ENCODE measurements at places on chromosomes 2 and 18. TPM values are rescaled to one million over a fixed set of nuclear protein-coding genes. Genes with fewer than 3 reads are reported as not detected.

- no peak for DNase-seq
These were observed 128.6 kb downstream of the SH3RF3 start for GRCh38 chr2:109257653-109258052.

DNA sequence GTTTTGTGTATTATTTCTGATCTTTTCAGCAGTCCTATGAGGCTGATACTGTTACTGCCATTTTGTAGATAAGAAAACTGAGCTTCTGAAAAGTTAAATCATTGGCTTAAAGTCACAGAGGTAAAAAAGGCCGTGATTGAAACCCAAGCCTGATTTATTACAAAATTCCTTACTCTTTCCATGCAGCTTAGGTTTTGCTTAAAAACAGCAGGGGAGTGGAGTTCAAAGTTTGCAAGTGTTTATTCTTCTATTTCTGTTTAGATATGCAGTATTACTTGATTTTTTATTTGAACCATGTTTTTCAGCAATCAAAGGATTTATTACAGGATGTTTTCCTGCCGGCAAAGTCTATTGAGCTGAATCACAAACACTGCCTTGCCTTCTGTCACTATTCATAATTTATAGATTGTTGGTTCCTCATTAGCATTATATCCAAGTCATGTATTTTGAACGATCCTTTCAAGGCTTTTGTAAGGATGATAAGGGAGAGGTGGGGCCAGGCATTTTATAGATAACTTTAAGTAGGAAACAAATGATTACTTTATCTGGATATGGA is 31.9 kb upstream of the MSTN start:
- no peak for DNase-seq

GRCh38 chr2:69559442-69560146 is 83.9 kb downstream of the AAK1 start:
- no peak for DNase-seq

DNA sequence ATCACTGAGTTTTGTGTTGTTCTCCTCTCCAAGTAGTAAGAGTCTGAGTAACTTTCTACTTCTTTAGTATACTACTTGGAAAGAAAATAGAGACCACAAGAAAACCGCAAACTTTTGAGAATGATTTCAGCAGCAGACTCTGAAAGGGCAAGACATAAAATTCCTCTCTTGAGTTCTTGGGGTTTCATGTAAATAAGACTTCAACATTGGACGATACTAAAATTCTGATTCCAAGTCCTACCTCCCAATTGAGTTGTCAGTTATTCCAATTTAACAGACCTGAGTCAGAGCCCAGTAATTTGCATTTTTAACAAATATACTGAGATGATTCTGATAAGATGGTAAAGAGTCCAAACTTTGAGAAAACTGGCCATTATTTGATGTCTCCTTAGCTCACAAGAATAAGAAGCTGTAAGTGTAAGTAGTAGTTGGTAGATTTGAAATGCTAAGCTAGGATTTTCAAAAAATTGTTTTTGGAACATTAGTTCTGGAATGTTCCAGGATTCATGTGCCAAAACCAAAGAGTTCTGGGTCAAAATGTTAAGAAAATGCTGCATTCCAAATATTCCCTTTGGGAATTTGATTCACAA is 261.6 kb upstream of the SPOPL start:
- DNase-seq: no peak

Gene DLX2
- total RNA-seq: not detected

- no peak for DNase-seq
These were observed 102.1 kb upstream of the HS6ST1 start for GRCh38 chr2:128420776-128421175.

GRCh38 chr2:216915557-216916150 is 55.8 kb upstream of the TNP1 start:
- DNase-seq: no peak

DNA sequence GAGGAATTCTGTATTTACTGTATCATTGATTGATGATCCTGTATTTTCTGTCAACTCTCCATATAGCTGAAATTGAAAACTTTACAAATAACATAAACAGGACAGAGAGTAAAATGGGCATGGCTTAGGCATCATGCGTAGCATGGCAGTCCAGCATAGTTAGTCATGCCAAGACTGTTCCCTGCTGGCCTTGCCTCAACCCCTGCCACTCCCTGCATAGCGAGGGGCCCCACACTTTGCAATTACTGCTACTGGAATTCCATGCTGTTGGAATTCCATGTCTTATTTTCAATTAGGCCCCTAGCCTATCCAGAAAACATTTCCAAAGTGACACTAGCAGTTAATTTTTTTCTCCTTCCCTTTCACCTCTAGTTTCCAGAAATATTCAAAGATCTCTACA is 15.1 kb upstream of the SOX11 start:
- DNase-seq: no peak

Gene COLEC12
- not detected for total RNA-seq

Gene TFCP2L1
- total RNA-seq: not detected

GRCh38 chr2:85656468-85656867 is 11.5 kb downstream of the SFTPB start:
- no peak for DNase-seq

GRCh38 chr18:73461780-73462059 is 593.9 kb upstream of the NETO1 start:
- DNase-seq: no peak

Gene RUFY4
- 1.5 TPM for total RNA-seq

DNA sequence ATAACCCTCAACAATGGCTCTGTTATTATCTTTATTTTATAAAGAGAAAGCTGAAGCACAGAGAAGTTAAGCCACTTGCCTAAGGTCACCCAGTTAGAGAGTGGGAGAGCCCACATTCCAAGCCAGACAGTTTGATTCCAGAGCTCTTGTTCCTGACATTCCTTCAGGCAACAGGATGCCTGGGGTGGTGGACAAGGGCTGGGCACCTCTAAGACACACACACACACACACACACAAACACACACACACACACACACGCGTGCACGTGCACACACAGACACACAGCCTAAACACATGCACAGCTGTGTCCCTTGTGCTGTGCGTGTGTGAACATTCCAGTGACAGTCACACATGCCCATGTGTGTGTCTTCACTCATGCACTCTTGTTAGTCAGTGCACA is 26.4 kb downstream of the CELF4 start:
- no peak for DNase-seq

GRCh38 chr2:1518331-1518803 is 105.1 kb downstream of the TPO start:
- DNase-seq: no peak

DNA sequence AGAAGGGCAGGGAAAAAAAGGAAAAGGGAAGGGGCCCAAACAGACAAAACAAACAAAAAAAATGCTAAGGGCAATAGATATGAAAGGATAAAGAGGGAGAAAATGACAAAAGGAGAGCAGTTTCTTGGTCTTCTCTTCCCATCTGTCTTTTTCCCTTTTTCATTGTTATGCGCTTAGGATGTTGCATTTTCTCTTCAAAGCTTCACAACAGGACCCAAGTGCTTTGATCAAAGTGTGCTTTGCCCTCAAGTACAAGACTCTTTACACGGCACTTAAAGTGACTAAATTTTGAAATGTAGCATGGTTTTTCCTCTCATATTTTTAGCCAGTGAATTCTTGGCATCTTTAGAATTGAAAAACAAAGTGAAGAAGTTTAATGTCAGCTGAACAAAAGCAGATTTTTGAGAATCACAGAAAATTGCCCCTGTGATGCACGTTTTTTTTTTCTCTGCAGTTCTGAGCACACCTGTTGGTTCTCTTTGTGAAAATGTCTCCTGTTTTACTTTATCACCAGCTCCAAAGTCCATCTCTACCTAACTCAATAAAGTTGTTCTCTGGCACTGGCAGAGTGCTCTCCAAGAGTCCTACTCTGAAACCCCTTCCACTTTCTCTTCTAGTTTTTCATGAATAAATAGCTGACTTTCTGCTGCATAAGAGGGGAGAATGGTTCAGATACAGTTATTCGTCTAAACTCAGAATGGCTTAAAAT is 126.6 kb downstream of the KCNH7 start:
- DNase-seq: no peak

GRCh38 chr2:112690853-112691401 is 29.9 kb upstream of the NT5DC4 start:
- DNase-seq: peak; percentile 46

DNA sequence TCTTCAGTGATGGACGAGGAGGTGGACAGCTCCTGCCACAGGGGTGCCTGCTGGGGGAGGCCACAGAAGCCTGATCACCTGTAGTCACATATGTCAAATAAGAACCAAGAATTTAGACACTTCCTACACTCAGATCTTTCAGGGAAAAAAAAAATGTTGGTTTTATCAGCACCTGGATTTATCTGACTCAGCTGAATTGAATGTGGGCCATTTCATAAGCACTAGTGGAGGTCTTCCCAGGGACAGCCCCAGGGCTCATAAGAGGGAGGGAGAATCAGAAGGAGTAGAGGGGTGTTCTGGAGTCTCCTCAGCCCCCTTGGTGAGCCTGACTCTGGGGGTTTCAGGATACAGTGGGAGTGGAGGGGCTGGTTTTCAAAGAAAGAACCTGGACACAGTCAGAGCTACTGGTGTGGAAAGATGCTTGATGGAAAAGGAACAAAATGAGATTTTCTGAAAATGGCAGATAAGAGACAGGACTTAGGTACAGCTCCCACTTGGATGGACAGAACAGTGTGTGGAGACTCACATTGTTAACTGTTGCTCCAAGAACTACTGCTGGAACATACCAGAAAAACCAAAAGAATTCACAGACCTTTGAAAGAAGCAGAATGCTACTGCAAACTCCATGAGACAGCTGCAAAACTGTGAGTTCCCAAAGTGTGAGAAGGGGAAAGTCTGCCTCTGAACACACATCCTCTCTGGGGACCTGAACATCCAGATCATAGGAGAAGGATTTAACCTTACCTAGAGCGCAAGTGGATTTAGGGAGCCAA is 45.4 kb downstream of the LCT start:
- no peak for DNase-seq

DNA sequence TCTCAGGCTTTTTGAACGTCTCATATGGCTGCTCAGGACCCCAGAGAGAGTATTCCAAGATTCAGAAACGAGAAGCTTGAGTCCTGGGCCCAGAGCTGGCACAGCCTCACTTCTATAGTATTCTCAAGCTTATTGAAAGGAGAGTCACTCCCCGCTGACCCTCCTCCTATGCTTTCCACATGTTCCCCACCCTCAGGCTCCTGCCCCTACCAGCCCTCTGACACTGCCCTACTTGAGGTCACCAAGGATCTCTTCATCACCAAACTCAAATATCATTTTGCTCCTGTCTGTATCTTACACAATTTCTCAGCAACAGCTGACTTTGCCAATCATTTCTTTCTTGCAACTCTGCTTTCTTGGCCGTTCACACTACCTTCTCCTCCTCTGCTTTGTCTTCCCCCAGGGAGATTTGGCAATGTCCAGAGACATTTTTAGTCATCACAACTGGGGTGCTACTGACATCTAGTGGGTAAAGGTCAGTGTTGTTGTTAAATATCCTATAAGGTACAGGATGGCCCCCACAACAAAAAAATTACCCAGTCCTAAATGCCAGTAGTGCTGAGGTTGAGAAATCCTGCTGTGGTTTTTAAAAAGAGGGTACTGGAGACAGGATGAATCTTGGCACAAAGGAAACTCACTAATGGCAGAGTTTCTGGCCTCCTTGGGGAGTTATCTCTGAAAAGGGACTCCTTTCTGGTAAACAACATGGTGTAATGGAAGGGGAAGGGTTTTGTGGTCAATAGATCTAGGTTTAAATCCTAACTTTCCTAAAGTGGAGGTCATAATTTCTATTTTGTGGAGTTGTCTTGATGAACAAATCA is 26.9 kb upstream of the INSIG2 start:
- DNase-seq: no peak

DNA sequence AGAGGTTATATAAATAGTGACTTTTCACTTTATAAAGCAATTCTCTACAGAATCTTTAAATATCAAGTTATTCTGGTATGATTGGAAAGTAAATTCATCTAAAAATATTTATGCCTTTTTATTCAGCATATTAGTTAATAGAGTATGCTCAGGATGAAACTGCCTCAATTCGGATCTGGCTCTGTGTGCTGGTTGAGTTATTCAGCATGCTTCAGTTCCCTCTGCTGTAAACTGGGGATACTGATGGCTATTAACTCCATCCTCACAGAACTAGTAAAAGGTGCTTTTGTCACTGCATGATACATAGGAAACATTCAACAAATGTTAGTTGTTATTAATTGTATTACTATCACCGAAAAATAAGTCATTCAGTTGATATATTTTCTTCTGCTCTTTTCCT is 250.3 kb downstream of the NRXN1 start:
- no peak for DNase-seq

DNA sequence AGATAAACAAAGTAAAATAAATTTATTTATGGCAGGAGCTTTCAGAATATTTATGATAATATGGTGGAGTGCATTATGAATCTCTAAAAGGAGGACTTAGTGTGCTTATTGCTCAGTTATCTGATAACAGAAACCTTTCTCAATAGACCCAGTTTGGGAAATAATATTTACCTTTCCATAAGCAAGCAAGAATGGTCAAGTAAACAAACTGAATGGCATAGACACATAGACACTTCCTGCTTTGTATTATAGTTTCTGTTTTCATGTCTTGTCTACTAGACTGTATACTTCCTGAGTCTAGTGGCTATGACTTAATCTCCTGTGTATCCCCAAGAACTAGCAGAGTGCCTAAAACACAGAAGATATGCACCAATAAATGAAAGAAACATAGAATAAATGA is 87.8 kb downstream of the UPP2 start:
- DNase-seq: no peak

- no peak for DNase-seq
These were observed 203.5 kb downstream of the MGAT5 start for GRCh38 chr2:134457353-134457752.

DNA sequence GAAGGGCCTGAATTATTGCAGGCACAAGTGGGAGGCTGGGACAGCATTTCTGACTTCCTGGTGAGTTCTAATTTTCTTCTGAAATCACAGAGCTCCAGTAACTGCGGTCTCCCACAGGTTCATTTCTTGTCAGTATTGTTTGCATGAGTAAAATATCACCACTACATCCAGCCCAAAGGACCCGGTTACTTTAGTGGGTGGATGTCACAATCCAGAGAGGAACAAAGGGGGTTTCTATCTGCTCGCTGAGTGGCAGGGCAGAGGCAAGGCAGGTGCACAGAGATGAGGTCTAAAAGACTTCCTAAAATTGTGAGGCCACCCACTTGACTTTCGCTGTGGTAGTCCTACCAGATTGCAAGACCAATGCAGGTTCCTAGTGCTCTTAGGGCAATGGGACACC is 800.4 kb upstream of the ID2 start:
- no peak for DNase-seq

GRCh38 chr18:31606265-31606664 is 14.6 kb downstream of the TTR start:
- no peak for DNase-seq

Gene MC5R
- total RNA-seq: not detected

DNA sequence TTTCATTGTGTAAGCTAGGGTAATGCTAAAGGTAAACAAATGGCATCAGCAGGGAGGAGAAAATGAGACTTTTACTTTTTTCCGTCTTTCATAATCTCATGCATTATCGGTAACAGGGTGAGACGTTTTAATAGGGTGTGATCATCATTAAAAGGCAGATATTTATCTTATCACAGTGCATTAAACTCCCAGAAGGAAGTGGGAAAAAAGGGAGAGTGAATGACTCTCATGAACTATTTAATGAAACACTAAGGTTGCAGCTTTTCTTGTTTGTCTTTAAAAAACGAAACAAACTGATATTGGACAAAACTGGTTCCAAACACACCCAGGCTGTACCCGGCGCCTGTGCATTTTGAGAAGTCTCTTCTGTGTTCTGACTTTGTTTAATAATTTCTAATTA is 1936.8 kb upstream of the PIK3C3 start:
- DNase-seq: no peak
